NCI-H1105 (cell line): ENCODE measurements at places on chromosomes 7 and 10.

GRCh38 chr10:100528921-100529474 is 673 bp downstream of the NDUFB8 start:
- DNase-seq: no peak

- DNase-seq: no peak
Measured at GRCh38 chr7:146094356-146094755, 22.2 kb upstream of the CNTNAP2 start.

DNA sequence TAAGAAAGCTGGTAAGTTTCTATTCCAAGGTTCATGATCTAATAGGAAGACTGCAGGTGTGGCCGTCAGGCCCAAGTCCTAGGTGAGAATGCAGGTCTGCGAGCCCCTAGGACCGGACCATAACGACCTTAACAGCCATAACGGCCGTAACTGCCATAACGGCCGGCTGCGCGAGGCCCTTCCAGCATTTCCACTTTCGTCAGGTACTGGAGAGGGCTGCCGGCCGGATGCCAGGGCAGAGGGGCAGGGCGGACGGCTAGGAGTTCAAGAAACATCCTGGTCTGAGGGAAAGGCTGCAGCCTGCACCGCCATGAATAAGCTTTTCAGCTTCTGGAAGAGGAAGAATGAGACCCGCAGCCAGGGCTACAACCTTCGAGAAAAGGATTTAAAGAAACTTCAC is at the start of gene ANKRD7:
Gene ANKRD7 (plus strand): TSS at position 184 of the 400 bp plus-strand sequence. CDS start 127 bp downstream, at position 311.
- no peak for DNase-seq

- no peak for DNase-seq
Measured at GRCh38 chr7:79774150-79774549, 320.7 kb upstream of the MAGI2 start.

DNA sequence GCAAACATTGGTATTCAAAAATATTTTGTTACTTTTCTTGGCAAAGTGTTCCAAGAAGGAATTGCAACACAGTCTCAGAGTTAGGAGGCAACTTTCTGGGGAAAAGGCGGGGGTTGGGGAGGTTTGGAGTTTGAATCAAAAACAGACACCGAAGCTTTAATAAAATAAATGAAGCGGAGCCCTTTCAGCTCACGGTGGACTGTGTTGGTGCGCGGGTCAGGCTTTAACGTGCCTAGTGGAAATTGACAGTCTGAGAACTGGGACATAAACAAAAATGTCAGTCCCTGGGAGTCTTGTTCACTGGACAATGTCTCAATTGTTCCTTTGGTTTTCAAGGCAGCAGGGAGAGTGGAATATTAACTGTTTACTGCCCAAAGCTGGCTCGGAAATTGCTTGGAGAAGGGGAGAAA is 109.3 kb downstream of the TCF7L2 start:
- DNase-seq: no peak

- no peak for DNase-seq
Measured at GRCh38 chr7:39248041-39248691, 270.5 kb downstream of the POU6F2 start.

- DNase-seq: no peak
Measured at GRCh38 chr10:5896208-5897052, 6.4 kb downstream of the FBH1 start.

- DNase-seq: no peak
Measured at GRCh38 chr7:138749960-138750359, 47.8 kb upstream of the TMEM213 start.

DNA sequence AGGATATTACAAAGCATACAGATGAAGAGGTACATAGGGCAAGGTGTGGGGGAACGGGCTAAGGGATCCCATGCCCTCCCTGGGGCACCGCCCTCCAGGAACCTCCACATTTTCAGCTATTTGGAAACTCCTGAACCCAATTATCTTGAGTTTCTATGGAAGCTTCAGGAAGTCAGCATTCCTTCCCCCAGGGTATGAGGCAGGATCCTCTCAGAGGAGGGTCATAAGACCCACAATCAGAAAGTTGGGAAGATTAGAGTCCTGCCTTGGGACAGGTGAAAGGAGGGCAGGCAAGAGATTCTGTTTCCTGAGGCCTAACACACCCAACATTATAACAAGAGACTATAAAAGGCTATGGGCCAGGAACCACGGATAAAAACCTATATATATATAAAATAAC is 98.0 kb downstream of the RALA start:
- DNase-seq: no peak

DNA sequence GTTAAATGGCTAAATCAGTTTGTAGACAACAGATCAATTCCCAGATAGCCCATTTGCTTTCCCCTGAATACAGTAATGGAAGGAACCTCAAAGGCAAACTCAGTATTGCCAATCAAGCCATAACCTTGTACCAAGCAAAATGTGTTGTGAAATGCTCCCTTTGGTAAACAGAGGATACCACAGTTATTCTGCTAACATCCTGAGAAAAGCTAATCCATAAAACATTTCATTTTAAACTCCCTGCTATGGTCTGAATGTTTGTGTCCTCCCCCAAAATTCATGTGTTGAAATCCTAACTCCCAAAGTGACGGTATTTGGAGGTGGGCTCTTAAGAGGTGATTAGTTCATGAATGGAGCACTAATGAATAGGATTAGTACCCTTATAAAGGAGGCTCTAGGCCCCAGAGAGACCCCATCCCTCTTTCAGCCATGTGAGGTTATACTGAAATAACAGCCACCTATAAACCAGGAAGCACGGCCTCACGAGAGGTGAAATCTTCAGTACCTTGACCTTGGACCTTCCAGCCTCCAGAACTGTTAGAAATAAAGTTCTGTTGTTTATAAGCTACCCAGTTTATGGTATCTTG is 89.3 kb upstream of the RNF148 start:
- no peak for DNase-seq

DNA sequence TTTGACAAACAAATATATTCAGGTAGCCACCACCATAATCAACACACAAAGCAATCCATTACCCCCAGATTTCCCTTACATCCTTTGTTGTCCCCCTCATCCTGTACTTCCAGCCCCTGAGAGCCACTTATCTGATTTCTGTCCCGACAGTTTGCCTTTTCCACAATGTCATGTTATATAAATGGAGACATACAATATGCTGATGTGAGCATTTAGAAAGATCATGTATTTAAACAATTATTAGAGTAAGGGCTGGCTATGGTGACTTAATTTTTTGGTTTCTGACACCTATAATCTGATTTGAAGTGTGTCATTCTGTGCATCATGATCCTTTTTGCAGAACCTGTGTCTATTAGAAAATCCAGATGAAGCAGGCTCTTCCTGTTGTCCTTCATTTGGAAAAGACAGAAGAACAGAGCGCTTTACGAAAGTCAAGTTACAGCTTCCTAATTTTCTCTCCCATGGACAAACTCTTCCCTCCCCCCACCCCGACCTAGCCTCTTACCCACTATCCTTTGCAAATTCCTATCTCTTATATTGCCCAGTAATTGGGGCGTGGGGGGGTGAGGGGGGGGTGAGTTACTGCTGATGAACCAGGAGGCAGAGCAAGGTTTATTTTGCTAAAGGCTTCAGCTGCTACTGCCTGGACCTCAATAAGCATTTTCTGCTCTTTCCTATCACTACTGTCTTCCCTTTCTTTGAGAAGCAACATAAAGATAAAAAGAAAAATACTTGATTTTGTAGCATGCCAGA is 252.4 kb upstream of the C7orf33 start:
- no peak for DNase-seq

DNA sequence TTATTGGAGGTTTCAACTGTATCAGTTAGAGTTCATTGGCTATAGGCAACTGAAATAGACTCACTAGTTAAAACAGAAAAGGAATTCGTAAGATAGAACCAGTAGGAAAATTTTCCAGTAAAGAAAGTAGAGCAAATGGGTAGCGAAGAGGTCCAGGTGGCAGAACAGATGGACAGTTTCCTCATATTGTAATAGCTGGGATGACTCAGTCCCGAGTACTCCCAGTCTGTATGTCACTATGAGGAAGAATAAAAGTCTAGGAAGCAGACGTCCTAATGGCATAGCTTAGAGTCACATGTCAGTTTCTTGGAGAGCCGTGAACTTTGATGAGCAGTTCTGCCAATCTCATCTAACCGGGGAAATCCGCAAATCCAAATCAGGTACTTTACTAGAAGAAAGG is 95.3 kb downstream of the RNF32 start:
- no peak for DNase-seq

- DNase-seq: no peak
Measured at GRCh38 chr7:156180451-156181229, 368.4 kb upstream of the SHH start.

- no peak for DNase-seq
Measured at GRCh38 chr10:92742331-92743228, 52.8 kb downstream of the HHEX start.

DNA sequence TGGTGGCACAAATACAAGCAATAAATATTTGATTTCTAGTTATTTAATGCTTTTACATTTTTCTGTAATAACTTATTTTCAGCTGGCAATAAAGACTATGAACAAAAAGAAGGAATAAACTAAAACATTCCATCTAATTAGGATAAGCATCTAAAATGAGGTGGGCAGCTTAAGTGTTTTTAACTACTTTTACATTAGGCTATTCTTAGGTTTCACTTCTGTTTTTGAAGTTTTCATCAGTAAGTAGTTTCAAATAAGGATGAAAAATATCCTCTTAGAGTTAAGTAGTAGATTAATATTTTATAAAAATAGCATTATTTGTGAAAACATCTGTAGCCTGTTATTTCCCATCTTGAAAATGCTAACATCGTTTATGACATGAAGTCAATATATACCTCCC is 15.9 kb downstream of the NT5C2 start:
- DNase-seq: no peak

DNA sequence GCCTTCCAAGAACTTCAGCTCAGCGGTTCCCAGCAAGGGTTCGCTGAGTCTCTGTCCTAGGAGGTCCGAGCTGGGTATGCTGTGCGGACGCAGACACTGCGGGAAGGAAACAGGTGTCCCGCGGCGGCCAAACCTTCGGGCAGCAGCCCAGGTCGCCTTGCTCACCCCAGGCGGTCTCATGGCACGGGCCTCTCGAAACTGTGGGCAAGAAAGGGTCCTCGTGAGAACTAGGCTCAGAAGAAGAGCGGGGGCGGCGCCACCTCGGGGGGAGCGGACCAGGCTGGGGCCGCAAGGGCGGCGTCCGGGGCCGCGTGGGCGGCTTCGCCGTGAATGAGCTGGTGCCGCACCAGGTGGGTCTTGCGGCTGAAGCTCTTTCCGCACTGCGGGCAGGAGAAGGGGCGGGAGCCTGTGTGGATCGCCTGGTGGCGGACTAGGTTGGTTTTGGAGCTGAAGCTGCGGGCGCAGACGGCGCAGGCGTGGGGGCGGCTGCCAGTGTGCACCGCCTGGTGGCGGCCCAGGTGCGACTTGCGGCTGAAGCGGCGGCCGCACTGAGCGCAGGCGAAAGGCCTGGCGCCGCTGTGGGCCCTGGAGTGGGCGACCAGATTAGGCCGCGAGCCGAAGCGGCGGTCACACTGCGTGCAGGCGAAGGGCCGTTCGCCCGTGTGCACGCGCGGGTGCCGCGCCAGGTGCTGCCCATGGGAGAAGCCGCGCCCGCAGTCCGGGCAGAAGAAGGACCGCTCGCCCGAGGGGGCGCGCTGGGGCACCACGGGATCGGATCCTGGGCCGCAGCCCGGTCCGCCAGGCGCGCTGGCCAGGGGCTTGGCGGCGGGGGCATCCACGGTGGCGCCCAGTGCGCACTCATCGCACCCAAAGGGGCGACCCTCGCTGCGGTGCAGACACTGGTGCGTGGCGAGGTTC is 8.6 kb downstream of the ZNF467 start:
- DNase-seq: no peak

GRCh38 chr10:74854610-74855009 is 28.2 kb downstream of the KAT6B start:
- DNase-seq: no peak

- DNase-seq: no peak
Measured at GRCh38 chr10:44558521-44558920, 173.6 kb upstream of the CXCL12 start.
